ENCODE measurements at places on chromosomes 2 and 18. TPM values are rescaled to one million over a fixed set of nuclear protein-coding genes. Genes with fewer than 3 reads are reported as not detected.

The SNORC gene
- 0.72 TPM for total RNA-seq

The CTNNA2 gene
- total RNA-seq = 0.29 TPM

GRCh38 chr2:120052597-120052996 lies 39.7 kb downstream of the EPB41L5 start:
- H3K4me1 ChIP-seq = no peaks in the 10 kb centered on the region
- no peak for DNase-seq
- no peaks in the 10 kb centered on the region for H3K36me3 ChIP-seq
- no peaks in the 10 kb centered on the region for H3K27me3 ChIP-seq
- no peak overlapping the region for H3K4me3 ChIP-seq

DNA sequence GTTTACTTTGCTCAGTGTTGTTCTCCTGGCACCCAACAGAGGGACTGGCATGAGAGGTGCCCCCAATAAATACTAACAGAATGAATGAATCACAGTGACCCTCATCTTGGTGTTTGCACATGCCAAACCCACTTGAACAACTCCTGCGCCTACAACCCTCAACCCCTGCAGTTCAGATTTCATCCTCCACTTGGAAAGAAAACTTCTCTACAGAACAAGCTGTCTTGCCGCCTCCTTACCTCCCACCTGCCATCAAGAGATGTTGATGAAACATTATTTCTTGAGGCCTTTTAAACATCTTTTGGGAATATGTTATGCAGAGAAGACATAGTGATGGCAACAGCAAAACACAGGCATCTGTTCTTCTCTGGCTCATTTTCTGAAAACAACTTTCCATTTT lies 216.0 kb upstream of the SH3BP4 start:
- no peak overlapping the region for H3K4me3 ChIP-seq
- H3K36me3 ChIP-seq = no peaks in the 10 kb centered on the region
- H3K4me1 ChIP-seq = no peaks in the 10 kb centered on the region
- no peaks in the 10 kb centered on the region for H3K27me3 ChIP-seq
- peak; percentile 5 for DNase-seq
- H3K27ac ChIP-seq = no peak overlapping the region

DNA sequence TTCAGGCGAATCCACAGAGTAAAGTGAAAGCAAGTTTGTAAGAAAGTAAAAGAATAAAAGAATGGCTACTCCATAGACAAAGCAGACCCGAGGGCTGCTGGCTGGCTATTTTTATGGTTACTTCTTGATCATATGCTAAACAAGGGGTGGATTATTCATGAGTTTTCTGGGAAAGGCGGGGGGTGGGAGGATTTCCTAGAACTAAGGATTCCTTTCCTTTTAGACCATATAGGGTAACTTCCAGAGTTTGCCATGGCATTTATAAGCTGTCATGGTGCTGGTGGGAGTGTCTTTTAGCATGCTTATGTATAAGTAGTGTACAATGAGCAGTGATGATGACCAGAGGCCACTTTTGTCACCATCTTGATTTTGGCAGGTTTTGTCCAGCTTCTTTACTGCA lies 59.8 kb downstream of the SLC4A3 start:
- H3K4me1 ChIP-seq = peaks cover 55% of the 10 kb centered on the region
- no peaks in the 10 kb centered on the region for H3K27me3 ChIP-seq
- no peaks in the 10 kb centered on the region for H3K36me3 ChIP-seq
- peak overlapping the region; percentile 91 for H3K27ac ChIP-seq
- no peak overlapping the region for H3K4me3 ChIP-seq

DNA sequence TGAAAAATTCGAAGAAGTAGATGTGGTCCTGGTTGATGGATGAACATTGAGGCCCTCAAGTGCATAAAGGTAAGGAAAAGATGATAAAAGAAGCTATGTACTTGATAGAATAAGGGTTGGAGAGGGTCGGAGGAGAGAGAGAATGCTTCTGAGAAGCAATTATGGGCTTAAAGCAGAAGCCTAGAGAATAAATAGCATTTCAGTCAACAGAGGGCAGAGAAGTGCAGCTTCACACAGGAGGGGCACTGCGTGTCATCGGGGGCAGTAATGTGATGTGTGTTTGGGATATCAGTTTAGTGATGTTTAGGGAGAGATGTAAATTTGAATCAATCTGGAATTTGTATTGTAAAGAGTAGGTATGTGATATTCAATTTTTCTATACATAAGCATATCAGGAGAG lies 334.5 kb downstream of the PIK3C3 start:
- no peak overlapping the region for H3K27ac ChIP-seq
- no peak for DNase-seq
- no peaks in the 10 kb centered on the region for H3K4me1 ChIP-seq
- H3K27me3 ChIP-seq = no peaks in the 10 kb centered on the region

- H3K4me1 ChIP-seq = peaks cover 27% of the 10 kb centered on the region
- H3K4me3 ChIP-seq = no peak overlapping the region
- no peaks in the 10 kb centered on the region for H3K27me3 ChIP-seq
Observed at GRCh38 chr2:164899121-164899520, 56.2 kb downstream of the SLC38A11 start.

DNA sequence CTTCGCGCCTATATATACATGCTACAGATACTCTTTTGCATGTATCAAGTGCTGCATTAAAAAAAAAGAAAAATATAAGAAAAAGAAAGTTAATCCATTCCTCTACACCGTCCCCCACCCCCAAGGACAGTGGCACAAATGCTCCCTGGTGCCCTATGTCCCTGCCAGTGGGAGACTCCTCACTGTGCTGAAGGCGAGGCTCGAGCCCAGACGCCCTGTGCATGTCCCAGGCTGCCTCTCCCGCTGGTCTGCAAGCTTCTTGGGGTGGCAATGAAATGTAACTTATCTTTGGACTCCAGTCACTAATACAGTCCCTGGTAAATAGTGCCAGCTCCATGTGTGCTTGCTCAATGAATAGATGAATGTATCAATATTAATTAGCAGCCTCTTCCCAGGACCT lies 185.6 kb upstream of the SMAD2 start:
- H3K4me3 ChIP-seq = no peak overlapping the region
- DNase-seq = peak; percentile 51
- no peaks in the 10 kb centered on the region for H3K27me3 ChIP-seq
- H3K4me1 ChIP-seq = no peaks in the 10 kb centered on the region

GRCh38 chr2:232802091-232802490 lies 25.7 kb upstream of the KCNJ13 start:
- peaks cover 20% of the 10 kb centered on the region for H3K36me3 ChIP-seq
- no peak overlapping the region for H3K27ac ChIP-seq
- no peaks in the 10 kb centered on the region for H3K27me3 ChIP-seq
- H3K4me1 ChIP-seq = no peaks in the 10 kb centered on the region

DNA sequence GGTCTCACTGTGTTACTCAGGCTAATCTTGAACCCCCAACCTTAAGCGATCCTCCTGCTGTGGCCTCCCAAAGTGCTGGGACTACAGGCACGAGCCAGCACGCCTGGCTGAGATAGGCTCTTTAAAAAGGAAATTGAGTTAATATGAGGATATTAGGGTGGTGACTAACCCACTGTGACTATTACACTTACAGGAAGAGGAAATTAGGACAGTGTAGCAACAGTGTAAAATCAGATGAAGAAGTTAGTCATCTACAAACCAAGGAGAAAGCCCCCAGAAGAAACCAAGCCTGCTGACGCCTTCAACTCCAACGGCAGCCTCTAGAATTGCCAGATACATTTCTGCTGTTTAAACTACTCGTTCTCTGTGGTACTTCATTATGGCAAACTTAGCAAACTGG lies 711.9 kb downstream of the SUCLG1 start:
- no peak overlapping the region for H3K27ac ChIP-seq
- no peaks in the 10 kb centered on the region for H3K27me3 ChIP-seq
- peak; percentile 32 for DNase-seq
- H3K4me1 ChIP-seq = no peaks in the 10 kb centered on the region
- H3K36me3 ChIP-seq = no peaks in the 10 kb centered on the region

DNA sequence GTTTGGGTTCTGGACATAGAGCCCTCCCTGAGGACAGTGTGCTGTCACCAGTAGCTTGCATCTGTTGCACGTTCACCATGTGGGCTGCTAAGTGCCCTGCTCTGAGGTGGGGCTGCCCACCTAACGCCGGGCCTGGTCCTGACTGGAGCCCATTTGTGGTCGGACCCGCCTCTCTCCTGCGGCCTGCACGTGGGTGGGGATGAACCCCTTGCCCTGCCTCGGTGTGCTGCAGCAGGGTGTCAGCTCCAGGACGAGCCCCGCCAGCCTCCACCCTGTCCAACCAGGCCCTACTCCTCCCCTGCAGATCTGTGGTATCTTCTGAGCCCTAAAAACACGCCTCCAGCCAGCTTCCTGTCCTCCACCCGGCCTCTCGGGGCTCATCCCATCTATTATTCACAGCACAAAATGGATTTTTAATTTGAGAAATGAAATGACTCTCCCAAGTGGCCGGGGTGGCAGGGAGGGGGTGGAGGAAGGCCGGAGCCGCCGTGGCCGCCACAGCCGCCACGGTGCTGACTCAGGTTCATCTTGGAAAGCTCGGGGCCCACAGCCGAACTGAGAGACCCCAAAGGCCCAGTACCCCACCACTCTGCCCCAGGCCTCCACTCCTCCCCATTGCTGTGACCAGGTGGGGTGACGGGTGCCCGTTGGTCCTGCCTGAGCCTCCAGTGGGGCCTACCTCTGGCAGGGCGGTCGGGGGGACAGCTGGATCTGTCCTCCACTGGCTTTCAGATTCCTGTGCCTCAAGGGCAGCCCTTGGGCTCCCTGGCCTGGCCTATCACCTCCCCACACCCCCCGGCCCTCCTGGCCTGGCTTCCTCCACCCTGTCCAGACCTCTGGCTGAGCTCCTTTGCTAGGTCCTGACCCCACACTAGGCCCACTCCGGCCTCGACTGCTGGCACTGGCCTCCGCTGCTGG lies 2.8 kb upstream of the ECEL1 start:
- no peak overlapping the region for H3K27ac ChIP-seq
- H3K4me3 ChIP-seq = no peak overlapping the region
- H3K4me1 ChIP-seq = no peaks in the 10 kb centered on the region
- peak; percentile 91 for DNase-seq
- peaks cover 31% of the 10 kb centered on the region for H3K27me3 ChIP-seq

DNA sequence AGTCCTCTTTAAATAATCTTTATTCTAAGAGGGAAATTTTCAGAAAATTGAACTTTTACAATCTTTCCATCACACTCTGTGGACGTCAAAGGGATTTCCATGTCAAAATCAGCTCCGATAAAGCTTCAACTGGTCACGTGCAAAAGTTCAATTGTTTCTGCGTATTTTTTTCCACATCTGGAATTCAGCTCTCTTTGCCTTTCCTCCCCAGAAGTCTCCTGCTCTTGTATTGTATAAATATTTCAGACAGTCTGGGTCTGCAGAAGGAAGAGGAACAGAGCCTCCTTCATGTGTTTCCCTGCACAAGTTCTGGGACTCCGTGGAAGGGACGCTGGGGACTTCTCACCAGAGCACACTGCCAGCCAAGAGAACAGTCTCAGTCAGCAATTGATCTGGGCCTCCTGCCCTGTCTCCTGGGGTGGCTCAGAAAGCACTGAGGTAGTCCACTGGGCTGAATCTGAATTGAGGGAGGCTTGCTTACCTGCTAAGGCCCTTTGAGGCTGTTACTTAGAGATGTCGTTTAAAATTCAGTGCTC lies 251.5 kb downstream of the TFCP2L1 start:
- H3K27me3 ChIP-seq = peaks cover 89% of the 10 kb centered on the region
- H3K36me3 ChIP-seq = no peaks in the 10 kb centered on the region
- no peak overlapping the region for H3K4me3 ChIP-seq

DNA sequence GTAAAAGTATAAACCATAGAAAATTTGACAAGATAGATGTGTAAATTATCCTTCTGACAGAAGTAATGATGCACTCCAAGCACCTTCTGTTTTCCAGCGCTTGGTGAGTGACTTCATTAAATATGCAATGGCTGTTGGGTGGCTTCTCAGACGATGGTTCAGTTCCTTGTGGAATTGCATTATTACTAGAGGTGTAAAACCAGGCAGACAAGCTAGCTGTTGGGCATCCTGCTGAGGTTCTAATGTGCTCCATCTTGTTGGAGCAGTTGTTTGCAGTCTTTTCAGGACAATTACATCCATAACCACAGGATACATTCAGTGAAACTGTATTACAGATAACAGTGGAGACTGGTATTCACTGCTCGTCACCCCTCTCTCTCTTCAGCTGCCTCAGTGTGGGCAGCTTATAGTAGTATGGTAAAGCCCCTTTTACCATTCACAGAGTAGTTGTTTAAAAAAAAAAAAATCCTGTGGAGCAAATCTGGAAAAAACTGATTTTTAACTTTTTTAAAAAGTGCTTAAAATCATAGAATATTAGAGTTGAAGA lies 143.5 kb downstream of the AGPS start:
- H3K4me1 ChIP-seq = no peaks in the 10 kb centered on the region
- no peak overlapping the region for H3K4me3 ChIP-seq
- no peaks in the 10 kb centered on the region for H3K36me3 ChIP-seq
- no peak for DNase-seq
- no peaks in the 10 kb centered on the region for H3K27me3 ChIP-seq

DNA sequence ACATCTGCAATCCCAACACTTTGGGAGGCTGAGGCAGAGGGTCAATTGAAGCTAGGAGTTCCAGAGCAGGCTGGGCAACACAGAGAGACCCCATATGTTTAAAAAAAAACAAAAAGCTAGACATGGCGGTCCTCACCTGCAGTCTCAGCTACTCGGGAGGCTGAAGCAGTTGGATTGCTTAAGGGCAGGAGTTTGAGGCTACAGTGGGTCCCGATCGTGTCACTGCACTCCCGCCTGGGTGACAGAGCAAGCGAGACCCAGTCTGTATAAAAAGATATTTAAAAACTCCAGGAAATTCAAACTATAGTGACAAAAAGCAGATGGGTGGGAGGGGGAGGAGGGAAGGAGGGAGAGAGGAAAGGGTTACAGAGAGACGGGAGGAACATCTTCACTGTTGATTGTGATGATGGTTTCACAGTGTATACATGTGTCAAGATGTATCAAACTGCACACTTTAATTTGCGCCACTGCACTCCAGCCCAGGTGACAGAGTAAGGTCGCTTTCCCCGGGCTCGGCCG lies 942 bp upstream of the ZNF236 start:
- H3K4me1 ChIP-seq = peaks cover 9% of the 10 kb centered on the region
- peak overlapping the region; percentile 98 for H3K4me3 ChIP-seq
- H3K27ac ChIP-seq = peak overlapping the region; percentile 89

DNA sequence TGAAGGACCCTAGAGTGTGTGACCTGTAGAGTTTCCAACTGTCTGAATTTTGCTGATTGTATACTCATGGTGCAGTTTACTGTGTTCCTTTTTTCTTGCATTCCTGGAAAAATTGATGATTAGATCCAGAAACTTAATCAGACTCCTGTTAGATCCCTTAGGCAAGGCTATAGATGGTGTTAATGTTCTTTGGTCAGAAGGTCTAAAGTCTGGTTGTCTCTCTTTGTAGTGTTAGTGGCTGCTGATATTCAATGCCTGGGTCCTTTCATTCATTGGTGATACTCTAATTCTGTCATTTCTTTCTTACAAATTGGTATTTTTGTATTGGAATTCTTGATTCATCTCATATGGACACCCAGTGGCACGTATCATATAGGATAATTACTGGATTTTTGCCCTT lies 6.3 kb downstream of the CCNT2 start:
- no peak overlapping the region for H3K4me3 ChIP-seq
- H3K36me3 ChIP-seq = no peaks in the 10 kb centered on the region
- H3K27me3 ChIP-seq = no peaks in the 10 kb centered on the region
- H3K4me1 ChIP-seq = peaks cover 24% of the 10 kb centered on the region
- no peak overlapping the region for H3K27ac ChIP-seq

Measured in osteoblast (primary cell).